Activated T-cell treated with anti-CD3 and anti-CD28 coated beads, Interleukin-2, amount 50 U/mL, for 4 hours (primary cell): ENCODE measurements at places on chromosomes 6 and 20. TPM values are rescaled to one million over a fixed set of nuclear protein-coding genes. Genes with fewer than 3 reads are reported as not detected.

Gene KCNQ5
- 11.0 TPM for total RNA-seq

GRCh38 chr6:35092362-35093117, 48.6 kb downstream of the TCP11 start:
- no peak for DNase-seq

DNA sequence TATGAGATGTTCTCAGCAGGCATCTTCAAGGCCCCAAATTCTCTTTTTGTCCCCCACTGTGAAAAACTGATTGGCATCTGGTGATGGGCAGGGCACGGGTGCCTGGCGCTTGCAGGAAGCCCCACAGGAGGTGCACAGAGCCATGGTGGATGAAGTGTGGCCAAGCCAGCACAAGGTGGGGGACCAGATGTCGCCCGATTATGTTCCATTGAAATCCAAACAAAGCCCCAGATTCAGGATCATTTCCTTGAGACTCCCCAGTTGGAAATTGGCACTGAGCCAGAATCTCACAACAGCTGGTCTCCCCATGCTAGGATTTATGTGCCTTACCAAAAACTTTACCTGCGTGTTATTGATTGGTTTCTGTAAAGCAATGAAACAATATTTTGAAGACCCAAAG, 186.1 kb downstream of the ADAT2 start:
- no peak for DNase-seq

- DNase-seq = peak; percentile 97
These were observed 11.3 kb downstream of the STMN3 start for GRCh38 chr20:63641792-63642523.

DNA sequence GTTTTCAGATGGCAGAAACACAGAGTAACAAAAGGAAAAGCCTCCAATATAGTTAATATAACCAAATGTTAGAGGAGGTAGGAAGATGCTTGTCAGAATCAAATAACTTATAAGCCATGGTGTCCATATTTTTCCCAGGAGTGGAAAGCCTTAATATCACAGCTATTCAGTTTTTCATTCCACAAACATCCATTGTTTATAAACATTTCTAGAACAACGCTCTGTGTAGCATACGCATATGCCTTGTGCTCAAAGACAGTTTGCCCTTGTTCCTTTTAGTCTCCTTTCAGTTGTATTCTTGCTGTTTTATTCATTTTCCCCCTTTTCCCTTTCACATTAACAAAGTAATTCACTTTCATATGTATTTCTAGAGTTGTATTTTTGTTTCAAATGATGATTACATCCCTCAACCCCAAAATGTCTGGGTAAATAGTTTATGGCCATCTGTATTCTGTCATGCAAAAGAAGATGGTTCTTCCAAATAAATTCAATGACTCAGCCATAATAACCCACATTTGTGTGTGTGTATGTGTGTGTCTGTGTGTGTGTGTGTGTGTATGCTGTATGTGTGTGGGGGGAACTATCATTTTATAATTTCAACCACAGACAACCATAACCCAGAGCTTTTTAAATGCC, 455.7 kb upstream of the SOX4 start:
- DNase-seq = no peak

DNA sequence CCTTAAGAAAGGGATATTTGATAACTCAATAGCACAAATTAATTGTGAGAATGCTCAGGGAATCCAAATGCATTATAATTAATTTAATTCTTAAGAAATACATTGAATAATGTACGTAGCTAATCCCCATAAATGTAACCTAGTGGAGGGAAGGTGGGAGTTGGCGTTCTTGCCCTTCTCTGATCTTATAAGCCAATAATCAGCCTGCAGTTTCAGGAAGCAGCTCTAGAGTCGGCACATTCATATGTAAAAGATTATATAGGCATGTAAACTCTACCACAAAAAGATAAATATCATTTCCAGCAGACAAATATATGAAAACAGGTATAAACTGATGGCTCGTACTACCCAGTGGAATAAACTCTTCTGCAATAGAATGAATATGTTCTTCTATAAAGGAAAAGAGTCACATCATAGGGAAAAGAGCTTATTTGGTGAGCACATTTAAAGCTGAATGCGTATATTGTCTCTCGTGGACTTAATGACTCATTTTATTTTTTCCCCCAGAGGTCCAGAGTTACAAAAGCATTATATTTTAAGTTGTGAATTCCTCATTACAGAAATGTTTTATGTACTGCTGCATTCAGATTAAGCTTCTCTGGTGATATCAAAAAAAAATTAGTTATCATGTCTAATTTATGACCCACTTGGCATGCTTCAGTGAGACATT, 112.2 kb downstream of the TFAP2A start:
- DNase-seq = no peak

Gene TCP11
- not detected for total RNA-seq

GRCh38 chr20:45300961-45301360, 5.7 kb upstream of the RBPJL start:
- no peak for DNase-seq

DNA sequence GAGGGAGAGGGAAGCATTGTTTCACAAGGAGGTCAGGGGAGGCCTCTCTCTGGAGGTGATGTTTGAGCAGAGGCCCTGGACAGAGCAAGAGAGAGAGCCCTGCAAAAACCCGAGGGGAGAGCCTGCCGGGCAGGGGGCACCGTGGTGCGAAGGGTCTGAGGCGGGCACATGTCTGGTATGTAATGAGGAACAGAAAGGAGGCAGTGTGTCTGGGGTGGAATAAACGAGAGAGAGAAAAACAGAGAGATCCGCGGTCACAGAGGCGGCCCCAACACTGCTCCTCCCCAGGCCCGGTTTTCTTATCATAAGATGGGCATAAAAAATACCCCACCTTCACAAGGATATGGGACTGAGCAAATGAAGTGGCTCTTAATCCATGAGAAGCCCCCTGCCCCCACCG, 119.2 kb downstream of the PREX1 start:
- DNase-seq = no peak

Gene HLA-G
- total RNA-seq = not detected

- DNase-seq = no peak
These were observed 56.2 kb downstream of the TMEM242 start for GRCh38 chr6:157267109-157267611.

Gene ADGRF1
- not detected for total RNA-seq

DNA sequence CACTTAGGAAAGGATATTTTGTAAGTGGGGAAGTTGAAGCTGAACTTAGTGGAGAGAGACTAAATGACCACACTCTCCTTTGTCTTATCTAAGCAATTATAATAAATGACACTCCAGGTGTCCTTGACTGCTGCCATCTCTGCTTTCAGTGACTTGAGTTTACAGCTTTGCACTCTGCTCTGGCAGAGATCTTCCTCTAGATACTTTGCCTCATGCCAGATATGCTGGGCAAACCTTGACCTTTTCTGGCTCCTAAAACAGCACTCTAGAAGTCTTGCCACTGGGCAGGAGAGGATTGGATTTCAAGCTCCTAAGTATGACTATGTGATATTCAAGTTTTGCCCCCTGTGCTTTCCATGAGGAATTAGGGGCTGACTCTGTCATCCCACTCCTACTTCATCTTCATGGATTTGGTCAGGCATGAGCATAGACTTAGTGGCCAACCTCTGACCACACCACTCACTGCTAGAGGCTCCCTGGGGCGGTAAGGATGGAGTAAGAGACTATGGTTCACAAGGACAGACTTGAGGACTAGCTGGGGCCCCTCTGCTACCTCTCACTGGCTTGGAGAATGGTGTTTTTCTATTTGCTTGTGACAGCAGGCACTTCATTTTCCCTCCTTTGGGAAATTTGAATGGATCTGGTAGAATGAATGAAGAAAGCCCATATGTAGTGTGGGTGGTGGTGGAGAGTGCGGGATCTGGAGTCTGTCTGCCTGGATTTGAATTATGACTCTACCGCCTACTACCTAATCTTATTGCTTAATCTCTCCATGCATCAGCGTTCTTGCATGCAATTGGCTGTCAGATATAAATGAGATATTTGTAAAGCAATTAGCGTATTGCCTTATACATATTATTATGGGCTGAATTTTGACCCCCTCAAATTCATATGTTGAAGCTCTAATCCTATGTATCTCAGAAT, 191.4 kb downstream of the REV3L start:
- DNase-seq = no peak

- DNase-seq = no peak
These were observed 10.0 kb downstream of the SNX5 start for GRCh38 chr20:17958373-17959256.

DNA sequence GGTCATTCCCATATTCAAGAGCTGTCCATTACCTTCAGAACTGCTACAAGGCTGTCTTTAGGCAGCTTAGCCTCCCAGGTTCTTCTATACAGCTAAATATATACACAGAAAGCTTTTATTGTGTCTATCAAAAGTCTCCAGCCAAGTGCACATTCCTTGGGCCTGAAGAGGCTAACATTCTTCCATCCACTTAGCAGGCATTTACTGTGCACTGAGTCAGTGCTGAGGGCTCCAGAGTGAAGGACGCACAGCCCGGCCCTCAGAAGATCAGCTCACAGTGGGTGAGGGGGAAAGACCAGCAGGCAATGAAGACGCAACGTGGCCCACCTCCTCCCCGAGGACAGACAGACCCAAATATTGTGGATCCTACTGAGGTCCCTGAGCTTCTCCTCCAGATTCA, 569.9 kb downstream of the CDH26 start:
- no peak for DNase-seq

Gene PPT2
- total RNA-seq = 18.7 TPM

DNA sequence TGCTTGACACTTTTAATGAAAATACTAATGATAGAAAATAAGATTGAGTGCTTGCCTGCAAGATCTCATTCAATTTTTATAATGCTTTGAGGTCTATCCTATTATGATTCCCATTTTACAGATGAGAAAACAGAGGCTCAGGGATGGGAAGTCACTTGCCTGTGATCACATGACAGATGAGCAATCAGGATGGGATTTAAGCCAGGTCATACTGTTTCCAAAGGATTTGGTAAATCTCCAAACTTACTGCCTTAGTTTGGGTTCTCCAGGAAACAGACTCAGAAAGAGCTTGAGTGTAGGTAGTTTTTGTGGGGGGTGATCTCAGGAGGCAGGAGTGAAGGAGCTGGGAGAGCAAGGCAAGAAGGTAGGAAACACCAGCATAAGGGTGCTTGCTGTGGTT, 456.3 kb downstream of the MAFB start:
- no peak for DNase-seq

- no peak for DNase-seq
These were observed 38.5 kb upstream of the TAB2 start for GRCh38 chr6:149278997-149279396.

Gene MICB
- 11.3 TPM for total RNA-seq

- no peak for DNase-seq
These were observed 10.7 kb downstream of the TRAM2 start for GRCh38 chr6:52566201-52566600.

- DNase-seq = no peak
These were observed 58.8 kb downstream of the SAMD5 start for GRCh38 chr6:147567141-147567805.

GRCh38 chr20:61433816-61434215, 181.8 kb downstream of the CDH4 start:
- DNase-seq = no peak

GRCh38 chr20:63740627-63741353, 1.2 kb downstream of the SLC2A4RG start:
- no peak for DNase-seq

Gene SMLR1
- total RNA-seq = not detected

- no peak for DNase-seq
These were observed 1.4 kb upstream of the STX11 start for GRCh38 chr6:144148886-144149285.

GRCh38 chr20:227439-228105, 514 bp downstream of the DEFB129 start:
- DNase-seq = no peak

DNA sequence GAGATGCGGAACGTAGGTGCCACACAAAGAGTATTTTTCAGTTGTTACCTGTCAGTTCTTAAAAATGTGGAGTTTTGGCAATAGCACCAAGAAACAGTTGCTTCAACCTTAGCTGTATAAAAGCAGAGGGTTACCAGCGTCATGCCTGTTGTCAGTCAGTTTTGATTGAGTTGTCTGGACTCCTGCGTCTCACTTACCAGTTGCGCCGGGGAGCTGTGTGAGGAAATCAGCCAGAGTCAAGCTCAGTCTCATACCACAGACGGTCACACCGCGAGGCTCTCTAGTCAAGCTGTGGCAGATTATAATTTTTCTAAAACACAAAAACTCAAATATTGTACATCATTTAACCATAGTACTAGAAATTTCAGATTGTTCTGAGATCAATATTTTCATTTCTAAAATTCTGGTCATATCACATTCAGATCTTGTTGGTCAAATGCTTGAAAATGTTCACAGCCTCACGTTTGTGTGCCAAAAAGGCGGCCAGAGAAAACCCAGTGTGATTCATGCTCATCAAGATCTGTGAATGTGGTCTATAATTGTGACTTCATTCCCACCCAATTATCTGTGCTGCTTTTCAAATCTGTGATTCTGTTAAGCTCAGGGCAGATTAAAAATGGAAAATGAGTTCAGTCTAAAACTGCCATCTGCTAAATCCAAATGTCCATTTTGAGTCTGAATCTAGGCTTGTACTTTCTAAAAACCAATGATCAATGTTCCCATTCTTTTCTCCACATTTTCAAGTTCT, 37.5 kb downstream of the SASH1 start:
- DNase-seq = no peak

Gene FRMD1
- not detected for total RNA-seq

Gene RIPOR2
- total RNA-seq = 14.7 TPM

Gene OLIG3
- total RNA-seq = not detected

DNA sequence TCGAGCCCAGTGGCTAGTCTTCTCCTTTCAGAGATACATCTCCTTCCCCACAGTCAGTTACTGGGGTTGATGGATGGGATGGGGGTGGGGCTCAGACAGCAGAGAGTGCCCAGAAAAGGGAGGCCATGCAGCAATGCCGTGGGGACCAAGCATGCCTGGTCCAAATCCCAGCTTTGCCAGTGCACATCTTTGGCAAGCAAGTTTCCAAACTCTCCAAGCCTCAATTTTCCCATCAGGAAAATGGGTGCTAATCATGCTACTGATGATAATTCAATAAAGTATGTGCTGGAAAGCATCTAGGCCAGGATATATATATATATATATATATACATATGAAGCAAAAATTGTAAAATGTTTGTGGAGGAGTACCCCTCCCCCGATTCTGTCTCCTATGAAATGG, 78.9 kb downstream of the CD40 start:
- no peak for DNase-seq

DNA sequence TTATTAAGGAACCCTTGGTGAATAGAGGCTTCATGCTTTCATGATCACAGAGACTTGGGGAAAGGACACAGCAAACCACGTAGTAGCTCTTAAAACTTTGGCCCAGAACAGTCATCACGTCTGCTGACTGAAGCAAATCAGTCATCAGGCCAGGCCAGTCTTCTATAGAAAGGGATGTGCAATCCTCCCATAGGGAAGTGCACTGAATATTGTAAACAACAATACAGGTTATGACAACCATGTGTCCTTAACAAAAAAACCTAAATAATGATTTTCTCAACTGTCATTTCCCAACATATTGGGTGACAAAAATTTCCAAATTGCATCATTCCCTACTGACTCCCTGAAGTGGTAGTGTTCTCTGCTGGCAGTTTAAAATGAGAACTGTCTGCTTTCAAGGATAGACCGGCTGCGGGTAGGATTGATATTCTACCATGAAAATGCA, 388.2 kb upstream of the CITED2 start:
- DNase-seq = no peak
